ENCODE measurements at places on chromosomes 4 and X.

DNA sequence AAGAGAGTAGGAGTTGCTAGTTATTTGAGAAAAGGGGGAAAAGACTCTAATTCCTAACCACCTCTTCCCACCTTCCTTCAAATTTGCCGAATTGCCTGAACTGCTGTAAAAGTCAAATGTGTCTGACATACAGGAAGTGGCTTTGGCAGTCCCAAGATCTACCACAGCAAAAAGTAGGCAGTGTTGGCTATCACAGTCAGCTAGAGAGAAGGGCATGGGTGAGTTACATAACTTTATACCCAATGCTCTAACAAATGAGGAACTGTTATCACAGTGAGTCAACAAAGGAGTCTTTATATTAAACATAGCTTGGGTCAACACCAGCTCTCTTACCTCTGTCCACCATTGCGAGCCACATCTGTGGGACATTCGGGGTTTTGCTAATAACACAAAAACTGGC is 2.4 kb upstream of the MBNL3 start:
- no peak for DNase-seq

DNA sequence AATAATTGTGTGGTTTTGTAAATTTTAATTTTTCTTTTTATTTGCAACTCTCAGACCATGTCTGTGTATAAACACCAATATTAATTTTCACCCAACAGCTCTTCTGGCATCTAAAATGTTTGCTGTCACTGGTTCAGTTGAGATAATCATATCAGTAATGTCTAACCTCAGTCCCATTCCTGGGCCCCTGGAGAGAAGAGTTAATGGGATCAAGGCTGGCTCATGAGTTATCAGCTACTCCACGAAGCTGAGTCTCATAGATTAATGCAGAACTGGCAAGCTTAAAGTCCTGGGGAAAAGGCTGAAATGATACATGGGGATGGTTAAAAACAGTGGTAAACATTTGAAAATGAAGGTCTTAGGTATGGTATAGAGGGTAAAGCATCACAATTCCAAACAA is 28.4 kb upstream of the TSPAN5 start:
- no peak for DNase-seq

- DNase-seq: no peak
These were observed 12.0 kb downstream of the P2RY10 start for GRCh38 chrX:78957049-78957767.

GRCh38 chr4:5956285-5957021 is 61.8 kb downstream of the C4orf50 start:
- DNase-seq: peak; percentile 76

GRCh38 chr4:165207016-165207430 is 338 bp upstream of the KLHL2 start:
- DNase-seq: no peak

Measured in ecto neural progenitor cell (in vitro differentiated cells).